ENCODE measurements at places on chromosomes 16 and 17. TPM values are rescaled to one million over a fixed set of nuclear protein-coding genes. Genes with fewer than 3 reads are reported as not detected.

GRCh38 chr16:53690771-53691170 lies 12.9 kb downstream of the RPGRIP1L start:
- no peak for DNase-seq

DNA sequence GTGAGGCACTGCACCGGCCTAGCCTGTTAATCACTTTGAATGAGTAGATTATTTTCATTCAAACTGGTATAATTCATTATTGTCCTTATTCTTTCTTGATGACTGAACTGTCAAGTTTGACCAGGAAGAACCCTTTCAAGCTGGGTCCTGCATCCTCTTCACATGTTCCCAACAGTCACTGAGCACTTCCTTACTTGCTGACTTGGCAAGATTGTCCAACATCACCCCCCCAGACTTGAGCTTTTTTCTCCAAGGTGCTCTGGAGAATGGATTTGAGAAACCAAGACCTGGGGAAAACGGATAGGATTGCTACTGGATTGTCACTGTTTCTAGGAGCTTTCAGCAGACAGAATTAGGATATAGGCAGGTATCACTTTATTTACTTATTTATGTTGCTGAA lies 55.1 kb upstream of the GSG1L start:
- no peak for DNase-seq

DNA sequence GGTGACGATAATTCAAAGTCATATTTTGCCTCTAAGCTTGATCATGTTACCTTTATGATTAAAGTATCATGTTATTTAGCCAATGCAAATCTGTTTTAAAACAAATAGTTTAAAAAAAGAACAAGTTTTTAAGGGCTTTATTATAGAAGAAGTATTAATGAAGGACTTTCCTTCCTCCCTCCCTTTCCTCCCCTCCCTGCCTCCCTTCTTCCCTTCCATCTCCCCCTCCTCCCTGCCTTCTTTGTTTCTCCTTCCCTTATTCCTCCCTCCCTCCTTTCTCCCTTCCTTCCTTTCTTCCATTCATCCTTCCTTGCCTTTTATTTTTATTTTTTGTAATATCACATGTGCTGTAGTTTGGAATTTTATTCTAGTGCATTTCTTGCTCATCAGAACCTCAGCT lies 26.4 kb downstream of the NQO1 start:
- DNase-seq, result no peak

GRCh38 chr16:70774261-70774660 lies 26.7 kb downstream of the VAC14 start:
- DNase-seq, result no peak

DNA sequence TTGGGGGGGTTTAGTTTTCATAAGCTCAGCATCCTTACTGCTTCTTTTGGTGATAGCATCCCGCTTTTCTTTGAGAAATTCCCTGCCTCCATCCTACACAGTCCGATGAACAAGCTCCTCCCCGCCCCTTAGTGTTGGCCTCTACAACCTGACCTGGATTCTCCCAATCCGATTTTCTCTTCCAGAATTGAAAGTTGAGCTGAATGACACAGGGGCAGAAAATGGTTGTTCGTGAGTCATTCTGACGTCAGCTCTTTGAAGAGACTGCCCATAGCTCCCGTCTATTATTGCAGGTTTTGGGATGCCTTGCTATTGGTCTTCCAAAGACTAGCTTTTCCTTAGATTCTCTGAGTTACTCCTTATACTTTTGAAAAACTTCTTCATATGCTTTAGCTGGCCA lies 279.7 kb downstream of the SLC39A11 start:
- DNase-seq, result no peak

- no peak for DNase-seq
Observed at GRCh38 chr16:31269541-31269940, 9.8 kb downstream of the ITGAM start.

GRCh38 chr16:69848637-69849545 lies 86.8 kb downstream of the WWP2 start:
- no peak for DNase-seq

DNA sequence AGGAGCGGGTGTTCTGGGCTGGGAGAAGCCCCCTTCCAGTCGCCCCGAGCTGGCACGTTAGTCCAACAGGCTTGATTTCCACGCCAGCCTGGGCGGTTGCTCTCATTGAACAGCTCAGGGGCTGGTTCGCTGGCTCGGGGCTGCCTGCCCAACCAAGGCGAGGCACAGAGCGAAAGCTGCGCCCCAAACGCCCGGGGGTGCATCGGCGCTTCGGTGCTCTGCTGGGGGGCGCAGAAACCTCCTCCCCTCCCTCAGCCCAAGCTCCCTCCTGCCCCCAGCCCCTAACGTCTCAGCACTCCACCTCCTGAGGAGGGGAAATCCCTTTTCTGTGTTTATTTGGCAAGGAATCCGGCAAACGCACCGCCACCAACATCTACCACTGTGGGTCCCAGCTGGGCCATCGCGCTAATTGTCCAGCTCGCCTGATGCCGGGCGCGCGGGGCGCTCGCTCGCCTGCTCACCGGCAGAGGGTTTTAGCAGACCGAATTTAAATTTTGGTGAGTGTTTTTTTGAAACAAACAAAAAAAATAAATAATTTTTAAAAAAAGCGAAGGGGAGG lies 29.5 kb upstream of the RBFOX1 start:
- no peak for DNase-seq

DNA sequence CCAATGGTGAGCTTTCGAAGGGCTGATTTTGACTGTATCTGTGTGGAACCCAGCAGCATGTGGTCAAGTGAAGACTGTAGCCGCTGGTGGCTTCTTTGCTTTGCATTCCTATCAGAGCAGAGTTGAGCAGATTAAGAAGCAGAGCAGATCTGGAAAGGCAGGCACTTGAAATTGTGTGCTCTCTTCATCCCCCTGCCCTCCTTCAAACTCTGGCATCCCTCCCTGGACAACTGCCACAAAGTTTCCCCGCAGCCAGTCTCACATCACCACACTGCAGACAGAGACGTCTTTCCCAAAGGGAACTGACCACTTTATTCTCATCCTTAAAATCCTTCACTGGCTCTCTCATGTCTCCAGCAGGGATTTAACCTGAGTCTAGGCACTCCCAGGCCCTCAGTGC lies 237.1 kb upstream of the DYNLRB2 start:
- DNase-seq, result no peak

DNA sequence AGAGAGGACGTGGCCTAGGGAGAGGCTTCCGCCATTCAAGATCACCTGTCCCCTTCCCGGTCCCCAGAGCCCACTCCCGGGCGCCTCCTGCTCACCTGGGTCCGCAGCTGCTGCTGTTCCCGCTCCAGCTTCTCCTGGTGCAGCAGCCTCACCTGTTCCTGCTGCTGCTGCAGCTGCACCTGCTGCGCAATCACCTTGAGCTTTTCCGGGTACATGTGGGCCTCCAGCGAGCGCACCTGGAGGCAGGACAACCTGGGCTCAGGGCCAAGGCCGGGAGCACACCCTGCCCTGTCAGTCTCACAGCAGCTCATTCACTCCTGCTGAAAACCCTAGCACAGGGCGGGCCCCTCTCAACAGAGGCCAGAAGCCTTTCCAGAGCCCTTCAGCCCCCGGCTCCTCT lies 12.5 kb downstream of the TFAP4 start:
- DNase-seq, result no peak

DNA sequence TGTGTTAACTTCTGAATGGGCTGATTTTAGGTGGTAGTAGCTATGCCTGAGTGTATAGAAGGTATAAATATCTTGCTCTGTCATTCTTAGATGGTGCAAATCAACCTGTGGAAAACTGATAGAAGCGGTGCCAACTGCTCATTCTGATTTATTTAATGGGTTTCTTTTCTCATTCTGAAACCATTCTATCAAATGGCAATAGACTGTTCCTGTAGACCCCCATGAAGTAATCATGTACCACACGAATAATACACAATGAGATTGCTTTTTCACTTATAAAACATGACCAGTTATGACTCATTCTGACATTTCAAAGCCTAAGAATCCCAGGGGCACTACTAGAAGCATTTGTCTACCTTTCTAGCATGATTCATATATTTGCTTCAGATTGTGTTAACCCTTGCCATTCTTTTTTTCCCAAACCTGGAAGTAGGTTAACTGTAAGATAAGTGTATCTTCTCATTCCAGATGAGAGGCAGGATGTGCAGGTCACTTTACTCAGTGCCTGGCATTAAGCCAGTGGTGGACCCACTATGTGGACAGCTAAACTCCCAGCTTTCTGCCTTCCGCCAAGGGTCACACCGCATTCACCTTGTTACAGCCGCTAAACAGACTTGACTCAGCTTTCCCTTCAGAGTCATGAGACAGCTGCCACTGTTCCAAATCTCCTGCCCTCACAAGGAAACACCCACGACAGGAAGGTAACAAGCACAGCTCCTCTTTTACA lies 16.4 kb upstream of the SLC16A11 start:
- DNase-seq, result no peak

DNA sequence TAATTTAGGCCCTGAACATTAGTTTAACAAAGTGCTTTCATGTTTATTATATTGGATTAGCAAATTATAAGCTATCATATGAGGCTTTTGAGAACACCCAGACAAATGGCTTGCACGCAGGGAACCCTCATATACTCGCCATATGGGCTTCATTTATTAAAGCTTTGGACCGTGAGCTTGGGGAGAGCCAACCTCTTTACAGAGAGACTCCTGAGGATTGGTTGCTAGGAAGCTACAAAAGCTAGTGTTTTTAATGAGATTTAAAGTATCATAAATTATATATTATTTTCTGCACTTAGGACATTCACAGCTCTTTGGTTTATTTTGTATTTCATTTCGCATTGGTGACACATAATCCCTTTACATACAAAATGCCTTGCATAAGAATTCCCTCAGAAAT lies 193.8 kb upstream of the TOX3 start:
- DNase-seq, result no peak

DNA sequence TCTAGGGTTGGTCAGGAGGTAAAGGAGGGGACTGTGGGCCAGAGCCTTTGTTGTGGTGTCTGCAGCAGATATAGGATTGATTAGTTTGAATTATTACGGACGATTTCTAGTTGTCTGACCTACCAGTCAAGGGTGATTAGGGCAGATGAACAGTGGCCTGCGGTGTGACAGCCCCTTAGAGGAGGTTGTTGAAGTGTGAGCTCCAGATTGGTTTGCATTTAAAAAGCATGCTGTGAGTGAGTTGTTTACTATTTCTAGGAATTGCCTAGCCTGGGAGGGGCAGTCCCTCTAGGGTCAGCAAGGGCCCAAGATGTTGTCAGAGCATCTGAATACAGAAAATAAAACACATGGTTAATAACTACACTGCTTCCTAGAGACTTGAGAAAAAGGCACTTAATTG lies 108.8 kb downstream of the ARHGAP44 start:
- DNase-seq, result no peak

DNA sequence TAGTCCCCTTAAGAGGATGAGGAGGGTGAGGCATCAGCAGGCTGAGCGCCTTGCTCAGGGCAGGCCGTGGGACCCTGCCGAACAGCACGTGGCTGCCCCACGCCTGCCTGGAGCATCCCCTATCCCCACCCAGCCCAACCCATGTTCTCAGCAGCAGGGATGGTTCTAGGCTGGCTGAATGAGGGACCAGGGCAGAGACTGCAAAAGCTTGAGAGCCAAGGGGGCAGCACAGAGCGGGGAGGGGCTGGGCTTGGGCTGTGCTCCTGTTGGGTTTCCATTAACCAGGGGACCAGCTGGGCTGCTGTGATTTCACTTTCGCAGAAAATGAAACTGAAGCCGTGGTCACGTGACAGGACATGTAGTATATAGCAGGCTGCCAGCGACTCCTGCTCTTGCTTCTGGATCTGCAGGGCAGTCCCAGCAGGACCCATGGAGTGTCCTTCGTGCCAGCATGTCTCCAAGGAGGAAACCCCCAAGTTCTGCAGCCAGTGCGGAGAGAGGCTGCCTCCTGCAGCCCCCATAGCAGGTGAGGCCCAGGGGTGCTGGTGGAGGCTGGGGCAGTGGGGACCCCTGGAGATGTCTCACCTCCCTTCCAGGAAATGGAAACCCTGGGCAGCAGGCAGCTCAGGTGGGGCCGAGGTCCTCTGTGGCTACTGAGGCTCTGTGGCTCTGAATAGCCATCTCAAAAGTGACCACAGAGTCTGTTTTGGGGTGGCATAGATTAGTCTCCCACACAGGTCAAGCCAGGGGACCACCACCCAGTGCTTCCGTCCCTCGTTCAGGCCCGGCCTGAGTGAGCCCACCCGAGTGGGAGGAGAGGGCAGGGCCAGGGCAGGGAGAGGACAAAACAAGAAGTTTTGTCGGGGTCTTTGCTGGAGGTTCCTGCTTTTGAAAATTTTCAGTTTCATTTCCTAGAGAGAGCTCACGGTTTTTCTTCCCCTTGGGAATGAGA lies 2.9 kb downstream of the RNF213 start:
- DNase-seq, result peak; percentile 96

The TBC1D3G gene
- not detected for total RNA-seq

The C16orf92 gene
- not detected for total RNA-seq

The HAP1 gene
- total RNA-seq, result 2.1 TPM

The ESRP2 gene
- not detected for total RNA-seq

The C17orf113 gene
- total RNA-seq, result 0.27 TPM

The WRAP53 gene
- total RNA-seq, result 7.9 TPM

The KRTAP2-1 gene
- not detected for total RNA-seq
